NCI-H1417 (cell line): ENCODE measurements at places on chromosomes 2 and 18.

DNA sequence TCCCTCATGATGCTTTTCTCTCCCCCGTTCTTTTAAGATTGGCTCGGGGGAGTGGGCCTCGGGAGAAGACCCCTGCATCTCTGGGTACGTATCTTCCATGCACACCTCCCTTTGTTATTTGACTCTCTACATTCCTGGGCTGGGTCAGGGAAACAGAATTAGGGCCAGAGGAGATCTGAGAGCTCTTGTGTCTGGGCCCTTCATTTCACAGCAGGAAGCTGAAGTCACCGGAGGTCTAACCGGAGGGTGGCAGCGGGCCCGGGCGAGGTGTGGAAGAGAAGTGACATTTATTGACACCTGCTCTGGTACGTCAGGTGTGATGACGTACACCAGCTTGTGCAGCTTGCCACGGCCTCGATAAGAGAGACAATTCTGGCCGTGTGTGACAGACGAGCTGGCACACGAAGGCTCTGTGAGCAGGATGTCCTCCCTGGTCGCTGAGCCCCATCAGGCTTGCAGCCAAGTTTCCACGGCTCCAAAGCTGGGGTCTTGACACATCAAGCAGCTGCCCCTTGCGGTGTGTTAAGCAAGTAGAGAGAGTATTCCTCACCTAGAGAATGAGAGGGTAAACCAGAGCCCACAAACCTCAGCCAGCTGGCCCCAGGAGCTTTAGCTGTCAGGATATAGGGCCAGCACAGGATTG lies 30.4 kb downstream of the TOGARAM2 start:
- peak; percentile 47 for DNase-seq

DNA sequence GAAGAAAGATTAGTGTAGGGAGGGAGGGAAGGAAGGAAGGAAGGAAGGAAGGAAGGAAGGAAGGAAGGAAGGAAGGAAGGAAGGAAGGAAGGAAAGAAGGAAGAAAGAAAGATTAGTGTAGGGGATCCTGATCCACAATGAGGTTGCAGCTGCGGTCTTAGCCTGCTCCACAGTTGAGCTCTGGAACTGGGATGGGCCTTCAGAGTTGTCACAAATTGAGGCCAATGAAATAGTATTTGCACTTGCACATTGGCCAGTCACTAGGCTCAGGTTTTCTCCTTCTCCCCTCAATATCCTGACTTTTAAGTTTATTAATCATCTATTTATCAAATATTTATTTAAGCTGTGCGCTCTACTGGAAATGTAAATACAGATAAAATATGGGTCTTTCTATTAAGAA lies 34.3 kb downstream of the DOK6 start:
- DNase-seq: no peak

DNA sequence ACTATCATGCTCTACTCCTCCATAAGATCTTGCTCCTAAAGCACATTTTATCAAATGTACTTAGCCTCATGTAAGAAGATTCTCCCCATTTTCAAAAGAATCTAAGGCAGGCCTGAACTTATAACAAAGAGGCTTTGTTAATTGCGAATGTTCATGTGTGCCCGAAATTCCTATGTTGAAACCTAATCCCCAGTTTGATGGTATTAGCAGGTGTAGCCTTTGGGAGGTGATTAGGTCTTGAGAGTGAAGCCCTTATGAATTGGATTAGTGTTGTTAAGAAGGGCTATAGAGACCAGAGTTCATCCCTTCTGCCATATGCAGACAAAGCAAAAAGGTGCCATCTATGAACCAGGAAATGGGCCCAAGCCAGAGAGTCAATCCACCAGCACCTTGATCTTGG lies 234.5 kb downstream of the PAX3 start:
- no peak for DNase-seq

GRCh38 chr2:95041824-95042442 lies 16.4 kb downstream of the MAL start:
- DNase-seq: no peak

- no peak for DNase-seq
Measured at GRCh38 chr2:44455877-44456276, 94.1 kb downstream of the CAMKMT start.

DNA sequence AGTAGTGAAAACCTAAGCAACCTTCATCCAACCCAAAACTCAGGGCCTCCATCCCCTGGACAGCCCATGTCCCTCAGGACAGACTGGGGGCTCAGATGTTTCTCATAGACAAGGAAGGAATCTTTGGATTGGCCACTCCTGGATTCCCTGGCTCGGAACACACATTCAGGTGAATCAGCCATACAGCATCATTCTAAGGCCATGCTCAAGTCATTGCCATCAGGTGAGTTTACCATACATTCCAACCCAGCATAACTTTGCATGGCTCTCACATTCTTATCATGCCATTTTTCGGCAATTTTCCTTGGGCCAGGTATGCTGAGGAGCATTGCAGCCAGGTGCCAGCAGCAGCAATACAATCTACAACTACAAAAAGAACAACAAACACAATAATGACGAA lies 34.6 kb upstream of the SERPINE2 start:
- DNase-seq: no peak

DNA sequence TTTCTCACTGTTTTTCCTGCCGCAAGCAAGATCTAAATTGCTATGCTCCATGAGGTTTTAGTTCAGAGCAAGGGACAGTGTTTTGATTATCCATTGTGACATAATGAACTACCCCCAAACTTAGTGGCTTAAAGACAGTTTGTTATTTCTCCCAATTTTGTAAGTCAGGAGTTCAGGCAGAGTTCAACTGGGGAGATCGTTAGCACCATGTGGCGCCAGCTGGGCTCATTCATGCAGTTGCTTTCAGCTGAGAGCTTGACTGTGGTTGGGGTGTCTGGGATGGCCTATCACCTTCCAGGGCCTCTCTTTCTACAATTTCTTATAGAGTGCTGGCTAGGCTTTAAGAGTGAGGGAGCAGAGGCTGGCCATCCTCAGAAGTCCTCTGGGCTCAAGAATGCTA lies 382.9 kb upstream of the CELF4 start:
- no peak for DNase-seq
